ENCODE measurements at places on chromosomes 5 and 9. TPM values are rescaled to one million over a fixed set of nuclear protein-coding genes. Genes with fewer than 3 reads are reported as not detected.

Gene PCDHGA5
- 1.6 TPM for total RNA-seq

Gene PCDHA3
- total RNA-seq = 0.39 TPM

Gene OTULINL
- 27.5 TPM for total RNA-seq

Gene ZNF483
- 0.79 TPM for total RNA-seq

Gene PMPCA
- 43.3 TPM for total RNA-seq

Gene IL4
- total RNA-seq = not detected

Gene DOK3
- total RNA-seq = 3.5 TPM
